ENCODE measurements at places on chromosomes 2 and 18.
A peak's percentile ranks its signal among the peaks of the same experiment; 100 is the strongest.

DNA sequence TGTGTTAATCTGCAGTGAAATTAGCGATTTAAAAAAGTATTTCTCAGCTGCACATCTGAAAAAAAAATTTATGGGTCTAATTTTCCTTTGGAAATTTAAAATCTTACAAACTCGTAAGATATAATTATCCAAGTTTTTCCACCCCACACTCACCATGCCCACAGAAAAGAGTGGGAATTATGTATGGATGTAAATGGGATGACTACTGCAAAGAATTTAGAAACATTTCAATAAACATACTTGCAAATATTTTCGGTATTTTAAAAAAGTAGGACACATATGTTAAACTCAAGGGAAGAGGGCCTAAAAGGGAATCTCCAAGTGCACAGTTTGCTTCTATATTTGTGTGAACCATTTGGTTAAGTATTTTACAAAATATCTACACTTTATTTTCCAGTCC is 1039.9 kb upstream of the POU3F3 start:
- DNase-seq: no peak

DNA sequence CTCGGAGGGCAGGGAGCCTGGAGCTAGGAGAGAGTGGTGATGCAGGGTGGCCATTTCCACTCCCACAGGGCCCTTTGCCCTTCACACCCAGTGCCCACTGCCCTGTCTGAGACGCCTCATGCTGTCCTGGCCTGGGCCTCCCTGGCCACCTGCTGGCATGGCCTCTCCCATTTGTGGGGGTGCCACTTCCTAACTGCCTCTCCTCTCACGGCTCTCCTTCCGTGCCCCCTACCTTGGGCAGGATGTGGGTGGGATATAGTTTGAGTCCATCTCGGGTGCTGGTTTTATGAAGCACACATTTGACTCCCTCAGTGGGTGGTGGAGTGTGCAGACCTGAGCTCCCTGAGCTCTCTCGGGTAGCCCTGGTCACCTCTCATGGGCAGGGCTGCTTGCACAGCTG is 46.0 kb downstream of the DGKD start:
- no peak for DNase-seq

GRCh38 chr2:121955426-121955825 is 200.0 kb downstream of the TSN start:
- DNase-seq: peak; percentile 85

DNA sequence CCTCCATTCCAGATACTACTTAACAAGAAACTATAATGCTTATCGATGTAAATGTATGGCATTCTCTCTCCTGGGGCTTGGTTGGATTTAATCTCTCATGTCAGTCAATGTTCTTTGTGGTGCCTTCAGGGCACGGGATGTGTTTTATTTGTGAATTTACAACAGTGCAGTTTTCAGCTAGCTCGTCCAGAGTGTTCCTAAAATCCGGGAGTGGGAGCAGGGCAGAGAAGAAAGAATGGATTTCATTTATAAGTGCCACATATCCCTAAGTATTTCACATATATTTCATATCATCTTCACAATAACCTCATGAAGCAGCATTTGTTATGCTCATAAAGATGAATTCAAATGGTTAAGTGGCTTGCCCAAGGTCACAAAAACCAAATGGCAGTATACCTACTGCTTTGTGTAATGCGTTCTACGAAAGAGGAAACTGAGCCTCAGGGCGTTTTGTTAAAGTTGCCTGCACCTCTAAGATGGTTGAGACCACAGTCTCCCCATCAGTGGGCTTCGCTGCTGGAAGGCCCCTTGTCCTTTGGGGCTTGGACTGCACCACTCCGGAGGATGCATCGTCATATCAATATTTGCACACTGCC is 134.7 kb upstream of the MGAT5 start:
- DNase-seq: no peak

- DNase-seq: no peak
Observed at GRCh38 chr2:20532634-20533437, 86.0 kb downstream of the RHOB start.

DNA sequence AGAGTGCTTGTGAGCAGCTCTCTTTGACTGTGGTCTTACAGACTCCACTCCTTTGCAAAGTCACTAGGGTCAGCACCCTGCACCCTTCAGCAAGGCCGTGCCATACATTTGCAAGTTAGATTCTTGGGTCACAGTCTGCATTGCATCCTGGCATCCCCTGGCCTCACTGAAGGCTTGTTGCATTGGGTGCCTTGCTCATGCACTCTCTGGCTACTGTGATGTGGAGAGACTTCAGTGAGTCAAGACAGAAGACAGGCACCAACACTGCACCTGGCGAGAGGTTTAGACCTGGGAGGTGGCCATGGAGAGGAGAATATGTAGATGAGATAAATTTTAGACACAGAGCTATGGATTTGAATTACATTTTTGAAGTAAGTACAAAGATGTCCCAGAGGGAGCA is 146.4 kb upstream of the COPS8 start:
- no peak for DNase-seq

DNA sequence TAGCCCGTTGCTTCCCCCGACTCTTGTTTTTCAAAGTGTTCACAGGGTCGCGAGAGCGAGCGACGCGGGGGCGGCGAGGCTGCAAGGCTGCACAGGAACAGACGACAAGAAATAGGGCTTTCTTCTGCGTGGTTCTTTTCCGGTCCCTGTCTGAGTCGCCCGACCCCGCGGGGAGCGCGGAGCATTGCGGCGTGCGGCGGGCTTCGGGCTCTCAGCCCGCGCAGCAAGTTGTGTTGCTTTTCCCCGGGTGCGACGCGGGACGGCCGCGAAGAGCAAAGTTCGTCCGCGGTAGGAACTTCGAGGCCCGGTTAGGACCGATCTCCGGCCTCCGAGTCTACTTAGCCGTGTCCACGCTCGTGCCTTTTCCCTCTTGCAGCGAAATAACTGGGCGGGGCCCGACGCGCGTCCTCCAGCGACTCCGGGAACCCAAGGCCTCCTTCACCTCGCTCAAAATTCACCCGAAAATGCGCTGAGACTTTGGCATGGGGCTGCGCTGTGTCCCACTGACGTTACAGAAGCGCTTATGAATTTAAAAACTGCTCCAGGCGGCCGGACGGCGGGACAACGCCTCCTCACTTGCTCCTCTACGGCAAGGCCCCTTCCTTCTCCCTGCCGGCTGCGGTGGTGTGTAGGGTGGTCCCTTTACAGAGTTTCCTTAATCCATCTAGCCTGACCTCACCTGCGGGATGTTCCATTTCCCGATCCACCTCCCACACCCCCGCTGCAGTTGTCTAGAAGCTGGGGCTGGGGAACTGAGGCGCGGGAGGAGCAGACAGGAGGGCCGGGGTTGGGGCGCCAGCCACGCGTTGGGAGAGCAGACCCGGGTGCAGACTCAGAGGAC is 1.5 kb upstream of the BCL2L11 start:
- DNase-seq: no peak

DNA sequence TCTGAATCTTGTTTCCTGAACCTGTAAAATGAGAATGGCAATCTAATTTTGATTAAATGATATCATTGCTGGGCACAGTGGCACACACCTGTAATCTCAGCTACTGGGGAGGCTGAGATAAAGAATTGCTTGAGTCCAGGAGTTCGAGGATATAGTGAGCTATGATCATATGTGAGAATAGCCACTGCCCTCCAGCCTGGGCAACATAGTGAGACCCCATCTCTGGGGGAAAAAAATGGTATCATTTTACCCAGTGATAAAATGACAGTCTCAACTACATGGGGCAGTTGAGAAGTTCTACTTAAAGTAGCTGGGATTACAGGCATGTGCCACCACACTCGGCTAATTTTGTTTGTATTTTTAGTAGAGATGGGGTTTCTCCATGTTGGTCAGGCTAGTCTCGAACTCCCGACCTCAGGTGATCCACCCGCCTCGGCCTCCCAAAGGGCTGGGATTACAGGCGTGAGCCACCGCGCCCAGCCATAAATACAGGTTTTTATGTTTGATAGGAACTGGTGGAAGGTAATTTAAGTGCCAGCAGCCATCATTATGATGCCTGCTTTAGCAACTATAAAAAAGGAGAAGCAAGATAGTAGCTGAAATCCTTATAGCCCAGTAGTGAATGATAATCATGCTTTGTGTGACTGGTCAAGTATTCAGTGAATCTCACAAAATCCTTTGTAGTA is 17.0 kb downstream of the BZW1 start:
- no peak for DNase-seq

DNA sequence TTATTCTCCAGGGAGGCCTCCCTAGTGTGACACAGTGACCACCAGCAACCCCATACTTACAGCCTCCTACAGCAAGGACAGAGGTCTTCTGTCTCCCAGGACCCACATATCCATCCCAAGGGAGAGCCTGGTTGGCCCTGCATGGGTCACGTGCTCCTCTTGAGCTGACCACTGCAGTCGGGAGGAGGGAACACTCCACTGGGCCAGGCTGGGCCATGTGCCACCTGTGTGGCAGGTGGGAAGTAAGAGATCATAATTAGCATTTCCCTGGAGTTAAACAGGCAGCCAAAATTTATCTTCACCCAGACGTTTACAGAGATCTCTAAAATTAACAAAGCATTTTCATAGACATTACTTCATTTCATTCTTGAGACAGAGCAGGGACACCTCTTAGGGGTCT is 33.4 kb upstream of the MLPH start:
- no peak for DNase-seq

- DNase-seq: no peak
Observed at GRCh38 chr2:74831693-74832530, 2.0 kb upstream of the HK2 start.

GRCh38 chr2:76958749-76959148 is 563.4 kb downstream of the LRRTM4 start:
- no peak for DNase-seq

GRCh38 chr2:239148495-239149200 is 252.2 kb downstream of the HDAC4 start:
- no peak for DNase-seq

DNA sequence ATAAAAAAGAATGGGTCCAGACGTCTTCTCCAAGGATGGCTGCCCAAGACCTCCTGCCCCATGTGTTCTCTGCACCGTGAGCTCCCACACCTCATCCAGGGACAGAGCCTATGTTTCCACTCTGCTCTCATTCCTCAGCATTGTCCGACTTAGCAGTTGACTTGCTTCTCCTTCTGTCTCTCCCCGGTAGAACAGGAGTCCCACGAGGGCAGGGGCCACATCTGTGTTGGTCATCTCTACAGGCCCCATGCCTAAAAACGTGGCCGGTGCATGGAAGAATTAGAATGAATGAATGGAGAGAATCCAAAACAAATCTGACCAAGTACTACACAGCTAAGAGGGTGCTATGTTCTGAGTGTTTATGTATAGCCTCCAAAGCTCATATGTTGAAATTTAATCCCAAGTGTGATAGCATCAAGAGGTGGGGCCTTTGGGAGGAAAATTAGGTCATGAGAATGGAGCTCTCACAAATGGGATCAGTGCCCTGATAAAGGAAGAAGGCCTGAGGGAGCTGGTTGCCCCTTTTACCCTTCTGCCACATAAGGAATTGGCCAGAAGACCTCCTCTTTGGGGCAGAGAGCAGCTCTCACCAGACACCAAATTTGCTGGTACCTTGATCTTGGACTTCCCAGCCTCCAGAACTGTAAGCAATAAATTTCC is 55.9 kb downstream of the FAM178B start:
- DNase-seq: no peak

DNA sequence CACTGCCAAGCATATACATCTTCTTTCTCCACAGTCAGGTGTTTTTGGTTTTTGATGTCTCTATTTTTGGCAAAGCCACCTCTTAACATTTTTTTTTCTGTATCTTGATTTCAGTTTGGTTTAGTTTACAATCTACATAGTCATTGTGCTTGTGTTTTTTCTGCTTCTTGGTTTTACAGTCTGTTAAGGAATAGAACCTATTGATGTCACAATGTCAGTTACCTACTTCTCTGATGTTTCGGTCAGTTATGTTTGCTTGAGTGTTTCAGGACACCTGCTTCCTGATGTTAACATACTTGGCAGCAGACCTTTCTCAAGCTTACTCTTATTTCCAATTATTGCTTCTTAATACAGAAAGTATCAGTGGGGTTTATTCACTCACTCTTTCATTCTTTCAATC is 253.3 kb downstream of the SPAG16 start:
- DNase-seq: no peak

- no peak for DNase-seq
Observed at GRCh38 chr18:44537526-44537925, 143.2 kb upstream of the SETBP1 start.

GRCh38 chr2:133231264-133231663 is 337.0 kb downstream of the NCKAP5 start:
- no peak for DNase-seq

GRCh38 chr2:163571423-163572102 is 164.2 kb downstream of the FIGN start:
- no peak for DNase-seq

DNA sequence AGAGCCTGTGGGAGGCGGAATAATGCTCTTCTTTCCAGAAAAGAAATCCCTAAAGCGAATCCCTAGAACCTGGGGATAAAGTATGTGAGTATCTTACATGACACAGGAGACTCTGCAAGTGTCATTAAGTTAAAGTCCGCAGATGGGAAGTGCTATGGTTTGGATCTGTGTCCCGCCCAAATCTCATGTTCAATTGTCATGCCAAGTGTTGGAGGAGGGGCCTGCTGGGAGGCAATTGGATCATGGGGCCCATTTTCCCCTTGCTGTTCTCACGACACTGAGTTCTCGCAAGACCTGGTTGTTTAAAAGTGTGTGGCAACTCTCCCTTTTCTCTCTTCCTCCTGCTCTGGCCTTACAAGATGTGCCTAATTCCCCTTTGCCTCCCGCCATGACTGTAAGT is 207.8 kb downstream of the MYT1L start:
- no peak for DNase-seq

Measured in NCI-H1105 (cell line).